Activated CD8-positive, alpha-beta memory T cell treated with anti-CD3 and anti-CD28 coated beads for 1 hour (primary cell): ENCODE measurements at places on chromosomes 4 and X.

GRCh38 chr4:7435471-7436061, 836 bp upstream of the PSAPL1 start:
- no peak for DNase-seq

DNA sequence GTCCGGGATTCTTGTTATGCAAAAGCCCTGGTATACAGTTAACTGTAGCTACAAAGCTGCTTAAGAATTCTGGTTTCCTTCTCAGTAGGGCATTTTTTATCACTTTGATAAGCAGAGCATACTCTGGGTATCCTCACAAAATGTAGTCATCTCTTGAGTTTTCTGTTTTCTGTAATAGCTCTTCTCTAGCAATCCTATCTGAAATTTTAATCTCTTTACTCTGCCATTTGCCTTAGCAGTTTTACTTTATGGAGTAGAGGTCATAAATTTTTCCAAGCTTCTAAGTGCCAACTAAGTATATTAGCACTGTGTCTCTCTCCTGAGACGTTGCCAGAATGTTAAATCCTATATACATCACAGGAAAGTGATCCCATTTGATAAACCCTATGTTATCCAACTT, 28.0 kb upstream of the BANK1 start:
- no peak for DNase-seq

- DNase-seq: no peak
These were observed 840 bp downstream of the ZNF711 start for GRCh38 chrX:85244450-85245211.

GRCh38 chrX:133897593-133898163, 87.7 kb downstream of the GPC3 start:
- no peak for DNase-seq

DNA sequence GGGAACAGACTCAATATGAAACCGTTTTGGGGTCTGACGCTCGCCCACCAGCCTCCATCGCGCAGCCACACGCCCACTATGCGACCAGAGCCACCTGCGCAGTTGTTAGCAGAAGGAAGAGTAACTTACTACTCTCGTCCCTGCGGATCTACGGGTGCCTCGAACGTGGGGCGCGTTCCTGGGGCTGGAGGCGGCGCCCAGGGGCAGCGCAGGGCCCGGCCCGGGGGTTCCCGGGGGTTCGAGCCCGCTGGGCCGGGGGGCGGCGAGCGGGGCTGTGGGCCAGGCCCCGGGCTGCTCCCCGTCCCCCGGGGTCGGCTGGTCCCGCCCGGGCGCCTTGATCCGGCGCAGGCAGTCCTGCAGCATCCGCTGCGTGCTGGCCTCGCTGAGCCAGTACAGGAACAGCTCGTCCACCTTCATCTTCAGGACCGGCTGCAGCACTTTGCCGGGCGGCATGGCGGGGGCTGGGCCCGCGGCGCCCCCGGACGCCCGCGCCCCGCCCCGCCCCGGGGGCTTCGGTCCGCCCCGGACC, 404 bp downstream of the PPP2R3B start:
- DNase-seq: no peak

GRCh38 chr4:2937146-2937857, 25.9 kb downstream of the NOP14 start:
- no peak for DNase-seq

DNA sequence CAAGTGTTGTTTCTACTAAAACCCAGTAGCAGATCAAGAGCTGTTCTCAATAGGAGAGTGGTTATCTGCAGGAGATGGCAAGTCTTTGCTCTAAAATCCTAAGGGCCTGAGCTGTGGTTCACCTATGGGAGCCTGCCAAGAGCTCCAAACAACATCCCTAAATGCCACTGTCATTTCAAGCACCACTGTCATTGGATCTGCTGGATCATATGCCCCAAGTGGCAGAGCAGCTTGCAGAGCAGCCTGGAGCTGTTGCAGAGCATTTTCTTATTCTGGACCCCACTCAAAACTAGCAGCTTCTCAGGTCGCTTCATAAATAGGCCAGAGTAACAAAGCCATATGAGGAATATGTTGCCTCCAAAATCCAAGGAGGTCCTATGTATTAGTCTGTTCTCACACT, 59.6 kb downstream of the KANTR start:
- DNase-seq: no peak

GRCh38 chrX:46841346-46841745, 4.5 kb downstream of the RP2 start:
- DNase-seq: no peak

DNA sequence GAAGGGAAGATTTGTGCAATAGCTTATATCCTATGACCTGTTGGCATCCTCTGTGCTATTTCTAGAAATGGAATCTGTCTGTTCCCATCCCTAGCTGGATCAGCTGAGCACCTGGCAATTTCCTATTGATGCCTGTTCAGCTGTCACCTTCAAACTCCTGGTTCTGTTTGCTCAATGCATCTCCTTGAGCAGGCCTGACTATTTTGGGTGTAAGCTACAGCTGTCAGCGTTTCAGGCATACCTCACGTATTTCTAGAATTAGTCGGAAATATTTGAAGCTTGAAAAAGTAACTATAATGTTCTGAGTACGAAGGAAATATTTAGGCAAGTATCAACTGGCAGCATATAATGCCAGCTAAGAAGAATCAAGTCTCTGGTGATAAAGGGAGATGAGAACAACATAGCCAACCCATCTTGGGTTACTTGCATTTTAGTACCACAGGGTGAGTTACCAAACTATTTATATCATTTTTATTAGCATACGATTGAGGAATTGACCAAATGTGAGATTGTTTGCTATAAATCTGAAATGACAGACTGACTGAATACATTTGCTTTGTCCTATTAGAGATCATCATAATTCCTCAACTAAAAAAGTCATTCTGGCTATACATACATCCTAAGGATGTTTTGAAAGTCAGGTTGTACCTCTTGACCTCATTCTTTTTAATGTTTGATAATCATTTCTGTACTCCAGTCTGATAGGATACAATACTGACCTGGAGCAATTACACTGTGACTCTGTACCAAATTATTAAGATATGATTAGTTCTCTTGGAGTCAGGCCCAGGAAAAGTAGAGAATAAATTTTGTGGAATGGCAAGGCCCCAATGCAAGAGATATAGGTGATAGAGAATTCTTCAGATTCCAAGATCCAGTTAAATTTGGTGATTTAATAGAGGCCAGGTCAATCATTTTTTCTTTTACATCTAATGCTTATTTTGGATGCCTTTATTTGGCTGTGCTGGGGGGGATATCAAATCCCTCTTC, 36.4 kb upstream of the PLAC1 start:
- DNase-seq: no peak

GRCh38 chrX:115259238-115259875, 25.5 kb upstream of the LRCH2 start:
- no peak for DNase-seq

- no peak for DNase-seq
These were observed 28.9 kb downstream of the ATP2B3 start for GRCh38 chrX:153546386-153546785.

- DNase-seq: no peak
These were observed 9.8 kb downstream of the SPP1 start for GRCh38 chr4:87985097-87985886.

DNA sequence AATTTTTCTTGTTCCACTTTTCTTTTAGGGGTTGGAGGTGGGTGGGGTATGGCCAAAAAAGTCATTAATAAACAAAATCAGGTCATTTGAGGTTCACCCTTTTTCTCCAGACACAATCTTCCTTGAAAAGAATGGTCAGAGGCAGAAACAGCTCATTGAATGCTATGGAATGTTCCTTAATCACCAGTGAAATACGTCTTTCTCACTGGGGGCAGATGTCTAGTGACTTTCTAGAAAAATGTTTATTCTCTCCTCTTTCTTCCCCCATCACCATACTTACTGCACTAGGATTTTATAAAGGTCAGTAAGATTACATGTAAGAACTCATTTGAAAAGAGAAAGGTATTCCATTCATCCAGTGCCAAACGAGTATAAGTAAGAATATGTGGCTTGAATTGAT, 44.5 kb downstream of the MGST2 start:
- no peak for DNase-seq

DNA sequence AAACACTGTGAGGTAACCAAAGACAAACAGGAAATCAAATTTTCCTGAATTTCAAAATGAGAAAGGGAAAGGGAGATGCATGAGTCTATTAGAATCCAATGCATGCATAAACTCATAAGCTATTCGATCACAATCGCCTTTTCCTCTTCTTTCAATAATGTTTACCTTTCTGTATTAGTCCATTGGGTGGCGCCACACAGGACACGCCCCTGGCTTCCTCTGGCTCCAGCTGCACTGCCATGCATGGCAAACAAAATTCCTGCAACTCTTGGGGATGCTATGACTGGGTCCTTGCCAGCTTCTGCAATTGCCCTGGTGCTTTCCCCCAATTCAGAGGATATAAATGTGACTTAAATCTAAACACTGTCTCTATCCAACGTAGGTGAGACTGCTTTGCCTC, 424.5 kb upstream of the PCDH7 start:
- no peak for DNase-seq

DNA sequence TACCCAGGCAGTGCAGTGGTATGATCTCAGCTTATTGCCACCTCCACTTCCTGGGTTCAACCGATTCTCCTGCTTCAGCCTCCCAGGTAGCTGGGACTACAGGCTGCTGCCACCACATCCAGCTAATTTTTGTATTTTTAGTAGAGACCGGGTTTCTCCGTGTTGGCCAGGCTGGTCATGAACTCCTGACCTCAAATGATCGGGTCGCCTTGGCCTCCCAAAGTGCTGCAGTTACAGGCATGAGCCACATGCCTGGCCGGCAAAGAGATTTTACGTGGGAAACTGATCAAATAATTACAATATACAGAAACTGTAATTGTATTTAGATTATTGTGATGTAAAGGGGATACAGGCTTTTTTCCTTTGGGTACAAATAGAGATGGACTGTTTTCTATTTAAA, 33.7 kb downstream of the RBPJ start:
- DNase-seq: no peak

DNA sequence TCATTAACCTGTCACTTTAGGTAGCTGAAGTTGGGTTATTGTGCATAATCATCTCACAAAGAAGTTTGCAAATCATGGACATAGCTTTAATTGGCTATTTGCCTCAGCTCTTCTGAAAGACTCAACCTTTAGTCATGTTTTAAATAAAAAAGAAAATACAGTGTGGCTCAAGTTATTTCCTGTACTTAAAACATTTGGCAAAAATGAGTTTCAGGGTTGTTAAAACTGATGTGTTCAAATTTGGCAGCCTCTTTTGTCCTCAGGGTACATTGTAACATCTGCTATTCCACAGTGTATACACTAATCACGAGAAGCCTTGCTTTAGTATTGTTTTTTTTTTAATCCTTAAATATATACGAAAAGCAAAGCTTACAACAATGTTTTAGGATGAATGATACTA, 31.5 kb upstream of the HPGD start:
- DNase-seq: no peak

DNA sequence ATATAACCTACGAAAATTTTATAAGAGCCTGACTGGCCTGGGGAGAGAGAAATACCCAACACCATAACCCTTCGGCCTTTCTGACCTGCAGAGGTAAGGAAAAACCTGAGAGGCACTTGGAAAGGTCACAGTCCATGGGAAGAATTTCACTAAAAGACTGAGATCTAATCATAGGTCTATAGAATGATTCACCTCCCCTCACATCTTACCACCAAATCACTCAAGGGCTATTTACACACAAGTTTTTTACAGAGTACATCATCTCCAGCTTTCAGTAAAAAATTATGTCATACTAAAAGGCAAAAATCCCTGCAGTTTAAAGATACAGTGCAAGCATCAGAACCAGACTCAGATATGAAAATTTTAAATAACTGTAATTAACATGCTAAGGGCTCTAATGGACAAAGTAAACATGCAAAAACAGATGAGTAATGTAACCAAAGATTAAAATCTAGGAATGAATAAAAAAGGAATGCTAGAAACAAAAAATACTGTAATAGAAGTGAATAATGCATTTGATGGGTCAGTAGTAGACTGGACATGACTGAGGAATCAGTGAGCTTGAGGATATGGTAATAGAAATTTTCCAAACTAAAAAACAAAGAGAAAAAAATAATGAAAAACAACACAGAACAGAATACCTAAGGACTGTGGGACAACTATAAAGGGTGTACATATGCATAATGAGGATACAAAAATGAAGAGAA, 32.1 kb upstream of the SLC16A2 start:
- no peak for DNase-seq

DNA sequence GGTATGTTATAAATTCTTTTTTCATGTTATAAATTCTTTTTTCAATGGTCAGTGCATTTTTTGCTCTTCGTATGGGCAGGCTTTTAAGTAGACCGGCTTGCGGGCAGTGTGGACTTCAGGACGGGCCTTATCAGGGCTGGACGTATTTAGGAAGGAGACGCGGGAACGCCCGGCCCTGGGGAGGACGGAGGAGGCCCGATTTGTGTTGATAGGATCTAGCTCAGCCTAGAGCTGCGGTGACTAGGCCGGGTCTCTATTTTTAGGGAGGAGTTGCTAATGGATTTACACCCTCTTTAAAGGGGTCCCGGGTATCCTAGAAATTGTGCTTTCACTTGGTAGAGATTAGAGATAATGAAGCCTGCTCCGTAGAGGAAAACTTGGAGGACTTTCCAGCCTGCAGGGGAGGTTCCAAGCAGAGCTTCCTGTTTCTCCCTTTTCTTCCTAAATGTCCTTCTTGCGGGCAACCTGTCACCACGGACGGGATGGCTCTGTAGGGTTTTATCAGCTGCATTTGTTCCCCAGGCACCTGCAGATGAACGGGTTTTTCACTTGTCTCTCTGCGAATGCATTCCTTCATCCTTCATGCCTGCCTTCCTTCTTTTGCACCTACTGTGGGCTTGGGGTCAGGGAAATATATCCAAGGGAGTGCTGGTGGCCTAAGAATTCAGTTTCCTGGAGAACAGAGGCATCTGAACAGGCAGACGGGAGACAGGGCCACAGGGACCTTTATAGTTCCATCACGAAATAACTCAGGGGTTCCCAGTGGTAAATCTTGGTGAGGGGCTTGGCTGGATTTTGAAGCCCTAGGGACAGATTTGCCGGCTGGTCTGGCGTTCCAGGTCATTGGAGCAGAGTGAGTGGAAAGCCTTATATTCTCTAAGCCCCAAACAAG, 1.4 kb downstream of the CD99 start:
- DNase-seq: no peak

- no peak for DNase-seq
These were observed 63.9 kb downstream of the WFS1 start for GRCh38 chr4:6333301-6334202.

DNA sequence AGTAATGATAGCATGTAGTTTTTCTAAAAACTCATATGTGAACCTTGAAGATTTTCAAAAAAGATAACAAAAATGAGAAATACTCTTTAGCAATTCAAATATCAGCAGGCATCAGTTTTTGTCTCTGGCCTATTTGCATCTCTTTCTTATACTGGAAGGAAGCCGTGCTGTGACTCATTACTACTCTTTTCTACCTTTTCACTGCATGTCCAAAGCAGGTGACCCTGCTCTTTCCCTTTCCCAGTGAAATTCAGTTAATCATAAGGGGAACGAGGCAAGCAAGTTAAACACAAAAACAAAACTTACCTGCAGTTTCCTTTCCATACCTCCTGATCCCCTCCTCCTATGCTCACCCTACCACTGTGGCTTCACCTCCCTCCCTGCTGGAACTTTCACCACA, 9.3 kb downstream of the SPATA4 start:
- DNase-seq: no peak
